Activated CD4-positive, alpha-beta T cell treated with anti-CD3 and anti-CD28 coated beads, Interleukin-2, Interleukin-6, amounts not matched to agents 100 ng/mL and 50 ng/mL, durations not matched to agents 16 hours and 8 hours (primary cell): ENCODE measurements at places on chromosomes 7 and 10.

GRCh38 chr10:5492929-5493576 is 6.3 kb downstream of the CALML5 start:
- DNase-seq: no peak

- DNase-seq: no peak
Observed at GRCh38 chr10:43071865-43072650, 4.8 kb upstream of the RET start.

- DNase-seq: peak; percentile 16
Observed at GRCh38 chr7:5557920-5558401, 134.3 kb upstream of the TNRC18 start.

- no peak for DNase-seq
Observed at GRCh38 chr10:10852464-10852863, 165.2 kb upstream of the CELF2 start.

- no peak for DNase-seq
Observed at GRCh38 chr10:12547301-12547771, 198.0 kb downstream of the CAMK1D start.

GRCh38 chr7:43636093-43636492 is 53.2 kb downstream of the STK17A start:
- no peak for DNase-seq

DNA sequence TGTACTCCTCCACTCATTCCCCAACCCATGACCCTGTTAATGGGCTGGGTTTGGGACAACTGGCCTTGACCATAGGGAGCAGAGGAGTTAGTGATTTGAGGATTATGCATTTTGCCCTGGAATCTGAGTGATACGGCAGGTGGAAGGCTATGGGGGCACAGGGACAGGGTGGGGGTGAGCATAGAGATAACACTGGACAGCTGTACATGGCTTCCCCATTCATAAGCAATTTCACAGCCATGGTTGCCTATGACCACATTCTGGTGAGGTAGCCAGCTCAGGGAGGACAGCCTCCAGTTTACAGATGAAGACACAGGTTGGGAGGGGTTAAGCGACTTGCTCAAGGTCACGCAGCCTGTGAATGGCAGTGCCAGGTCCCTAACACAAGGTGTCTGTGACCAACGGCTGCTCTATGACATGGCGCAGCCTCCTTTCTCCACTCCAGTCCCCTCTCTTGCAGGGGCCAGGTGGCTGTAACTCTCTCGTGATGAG is 319.5 kb downstream of the PLXNA4 start:
- no peak for DNase-seq

DNA sequence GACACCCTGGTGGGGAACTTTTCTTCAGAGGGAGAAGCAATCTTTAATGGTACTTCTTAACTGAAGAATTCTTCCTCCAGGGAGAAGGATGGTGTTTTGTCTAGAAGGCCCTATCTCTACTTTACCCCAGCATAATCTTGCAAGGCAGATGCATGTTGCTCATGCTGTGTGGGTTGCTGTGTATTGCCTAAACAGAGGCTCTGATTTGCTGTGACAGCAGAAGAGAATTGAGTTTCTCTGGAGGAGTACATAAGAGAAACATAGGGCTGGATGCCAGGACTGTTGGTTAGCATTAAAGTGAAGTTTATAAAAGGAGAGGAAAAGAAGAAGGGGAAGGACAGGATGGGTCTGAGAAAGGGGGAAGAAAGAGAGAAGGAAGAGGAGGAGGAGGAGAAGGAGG is 248.1 kb upstream of the HPS1 start:
- DNase-seq: no peak

DNA sequence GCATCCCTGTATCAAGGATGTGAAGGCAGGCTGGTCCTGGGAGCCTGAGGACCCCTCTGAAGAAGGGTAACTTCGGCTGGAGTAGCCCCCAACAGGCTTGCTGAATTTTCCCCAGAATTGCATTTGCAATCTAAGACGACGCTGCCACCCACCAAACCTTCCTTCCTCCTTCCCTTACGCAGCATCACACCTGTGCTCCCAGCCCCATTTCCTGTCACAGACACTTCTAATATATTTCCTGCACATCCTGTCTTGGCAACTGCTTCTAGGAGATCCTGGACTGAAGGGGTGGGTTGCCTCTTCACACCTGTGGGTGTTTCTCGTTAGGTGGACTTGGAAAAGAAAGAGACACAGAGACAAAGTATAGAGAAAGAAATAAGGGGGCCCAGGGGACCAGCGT is 9.4 kb upstream of the PGAM1 start:
- no peak for DNase-seq

DNA sequence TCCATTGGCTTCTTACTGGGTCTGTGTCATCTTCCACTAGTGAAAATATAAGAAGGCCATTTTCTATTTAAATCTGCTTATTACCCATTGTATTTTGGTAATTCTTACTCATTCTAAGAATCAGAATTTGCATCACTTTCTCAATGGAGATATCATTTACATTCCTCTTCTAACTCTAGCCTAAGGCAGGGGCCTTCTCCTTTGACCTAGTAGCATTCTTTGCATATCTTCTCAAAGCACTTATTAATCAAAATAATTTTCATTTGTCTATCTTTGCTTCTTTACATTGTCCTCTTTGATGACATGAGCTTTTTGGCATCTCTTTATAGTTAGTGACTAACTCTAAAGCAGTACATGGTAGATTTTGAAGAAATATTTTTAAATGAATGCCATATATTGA is 400.9 kb upstream of the SEMA3D start:
- DNase-seq: no peak
